ENCODE measurements at places on chromosomes 6 and 20. TPM values are rescaled to one million over a fixed set of nuclear protein-coding genes. Genes with fewer than 3 reads are reported as not detected.

DNA sequence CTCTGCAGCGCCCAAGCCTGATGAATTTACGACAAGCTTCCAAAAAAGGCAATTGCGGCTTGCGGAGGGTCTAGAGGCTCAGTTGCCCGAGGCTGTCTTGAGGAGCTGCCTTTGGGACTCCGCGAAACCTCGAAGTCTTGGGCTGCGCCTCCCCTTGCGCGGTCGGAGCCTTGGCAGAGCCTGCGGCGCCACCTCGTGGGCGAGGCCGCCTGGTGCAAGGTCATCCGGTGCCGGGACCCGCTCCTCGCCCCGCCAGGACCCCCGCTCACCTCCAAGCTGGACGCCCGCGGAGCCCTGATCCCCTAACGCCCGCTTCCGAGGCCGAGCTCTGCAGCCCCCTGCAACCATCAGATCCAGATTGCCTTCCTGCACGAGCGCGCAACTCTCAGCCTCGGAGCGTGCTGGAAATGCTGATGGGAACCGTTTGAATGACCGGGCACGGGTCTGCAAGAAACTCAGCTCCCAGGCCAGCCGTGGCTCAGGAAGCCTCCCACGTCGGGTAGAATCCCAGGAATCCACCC lies 14.9 kb upstream of the FAM210B start:
- peak; percentile 27 for DNase-seq
- H3K4me3 ChIP-seq, result peak overlapping the region; percentile 43
- H3K27me3 ChIP-seq, result peaks cover 8% of the 10 kb centered on the region
- H3K27ac ChIP-seq, result no peak overlapping the region

DNA sequence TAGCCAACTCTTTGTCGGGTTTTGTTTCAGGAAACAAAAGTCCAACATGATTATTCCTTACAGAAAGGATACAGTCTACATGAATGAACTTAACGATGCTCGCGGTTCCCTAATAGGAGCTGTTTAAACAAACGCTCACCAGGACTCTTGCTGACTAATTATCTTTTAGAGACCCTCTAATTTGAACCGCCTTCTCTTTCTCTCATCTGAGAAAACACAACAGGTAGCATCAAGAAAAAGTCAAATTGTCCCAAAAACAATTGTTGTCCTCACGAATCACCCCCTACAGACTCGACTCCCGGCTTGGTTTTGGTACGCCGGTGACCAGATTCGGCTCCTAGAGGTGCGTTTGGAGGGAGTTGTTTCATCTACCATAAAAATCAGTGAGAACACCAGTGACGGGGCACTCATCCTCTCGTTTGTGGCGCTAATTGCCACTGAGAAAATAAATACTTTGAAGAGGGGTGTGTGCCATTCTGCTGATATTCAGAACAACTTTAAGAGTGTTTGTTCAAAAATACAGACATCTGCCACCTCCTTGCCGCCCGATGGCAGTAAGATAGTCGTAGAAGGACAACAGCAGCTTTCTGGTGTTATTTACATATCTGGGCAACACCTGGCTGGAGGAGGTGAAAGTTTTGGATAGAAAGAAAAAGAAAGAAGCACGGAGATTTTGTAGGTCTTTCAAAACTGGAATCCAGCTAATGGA lies 1.1 kb upstream of the SIM1 start:
- no peaks in the 10 kb centered on the region for H3K4me1 ChIP-seq
- no peak for DNase-seq
- no peaks in the 10 kb centered on the region for H3K36me3 ChIP-seq
- H3K27ac ChIP-seq, result no peak overlapping the region
- H3K27me3 ChIP-seq, result peaks cover 94% of the 10 kb centered on the region

Gene LAMA2
- total RNA-seq, result 67.5 TPM

Gene EMILIN3
- 0.17 TPM for total RNA-seq

GRCh38 chr6:95636552-95637431 lies 59.5 kb downstream of the MANEA start:
- H3K4me3 ChIP-seq, result no peak overlapping the region
- no peaks in the 10 kb centered on the region for H3K27me3 ChIP-seq
- H3K36me3 ChIP-seq, result no peaks in the 10 kb centered on the region
- no peaks in the 10 kb centered on the region for H3K4me1 ChIP-seq

Gene RIMS4
- under 0.01 TPM for total RNA-seq

Measured in fibroblast of lung (primary cell).